ENCODE measurements at places on chromosomes 2 and 18.

- no peak for DNase-seq
Observed at GRCh38 chr2:186442885-186443284, 43.2 kb upstream of the ZC3H15 start.

DNA sequence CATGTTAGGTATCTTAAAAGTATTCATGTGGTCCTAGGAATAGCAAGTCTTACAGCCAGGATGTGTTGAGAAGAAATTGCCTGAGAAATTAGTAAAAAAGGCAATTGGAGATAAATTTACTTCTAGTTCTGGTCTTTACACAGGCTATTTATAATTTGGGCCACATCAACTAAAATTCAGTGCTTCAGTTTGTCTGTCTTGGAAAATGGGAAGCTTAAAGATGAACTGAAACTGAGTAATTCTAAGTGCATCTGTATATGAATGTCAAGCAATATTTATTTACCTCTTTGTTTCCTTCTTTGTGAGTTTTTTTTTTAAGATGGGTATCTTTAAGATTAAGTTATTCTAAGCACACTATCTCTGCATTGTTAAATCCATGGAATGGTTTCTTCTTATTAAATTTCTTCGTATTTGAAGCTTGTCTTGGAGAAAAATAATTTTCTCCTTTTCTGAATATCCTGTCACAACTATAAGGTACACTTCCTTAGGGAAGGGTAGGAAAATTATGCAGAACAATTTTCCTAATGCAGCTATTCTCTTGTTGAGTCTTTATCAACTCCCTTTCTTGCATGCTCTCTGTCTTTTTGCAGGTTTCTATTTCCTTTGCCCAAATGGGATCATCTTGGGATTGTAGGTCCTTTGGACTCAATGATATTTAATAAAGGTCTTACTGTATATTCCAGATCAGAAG lies 39.7 kb upstream of the MMADHC start:
- no peak for DNase-seq

- no peak for DNase-seq
Observed at GRCh38 chr2:240219208-240219890, 78.9 kb upstream of the OTOS start.

DNA sequence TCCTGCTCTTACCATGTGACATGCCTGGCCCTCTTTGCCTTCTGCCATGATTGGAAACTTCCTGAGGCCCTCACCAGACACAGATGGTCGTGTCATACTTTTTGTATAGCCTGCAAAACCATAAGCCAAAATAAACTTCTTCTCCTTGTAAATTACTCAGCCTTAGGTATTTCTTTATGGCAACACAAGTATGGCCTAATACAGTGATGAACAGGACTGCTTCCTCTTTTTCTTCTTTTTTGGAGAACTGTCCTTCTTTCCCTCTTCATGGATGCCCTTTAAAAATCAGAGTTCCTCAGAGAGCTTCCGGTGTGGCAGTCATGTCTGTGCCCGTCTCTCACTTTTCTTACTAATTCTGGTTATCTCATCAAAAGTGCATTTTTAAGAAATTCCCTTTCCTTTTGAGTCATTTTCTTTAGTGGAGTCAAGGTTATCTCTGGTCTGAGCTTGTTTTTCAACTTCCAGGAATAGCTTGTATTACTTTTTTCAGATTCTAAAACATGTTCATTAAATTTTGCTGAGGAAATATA lies 9.2 kb upstream of the IL1A start:
- DNase-seq: no peak

DNA sequence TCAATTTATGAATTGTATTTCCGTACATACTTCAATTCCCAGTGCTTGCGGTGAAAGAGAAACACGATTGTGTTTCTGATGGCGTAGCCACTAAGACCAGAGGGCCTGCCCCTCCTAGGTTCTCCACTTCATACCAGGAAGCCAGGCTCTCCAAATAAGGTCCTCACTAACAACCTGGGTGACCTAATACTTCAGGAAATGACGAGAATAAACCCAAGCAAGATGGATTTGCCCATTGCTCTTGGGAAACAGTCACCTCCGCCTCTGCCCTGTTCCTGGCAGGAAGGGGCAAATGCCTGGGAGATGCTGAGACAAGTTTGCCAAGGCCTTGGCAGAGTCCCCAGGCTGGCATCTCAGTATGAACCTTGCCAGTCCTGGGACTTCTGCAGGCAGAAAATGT lies 41.8 kb downstream of the TTC32 start:
- DNase-seq: no peak

DNA sequence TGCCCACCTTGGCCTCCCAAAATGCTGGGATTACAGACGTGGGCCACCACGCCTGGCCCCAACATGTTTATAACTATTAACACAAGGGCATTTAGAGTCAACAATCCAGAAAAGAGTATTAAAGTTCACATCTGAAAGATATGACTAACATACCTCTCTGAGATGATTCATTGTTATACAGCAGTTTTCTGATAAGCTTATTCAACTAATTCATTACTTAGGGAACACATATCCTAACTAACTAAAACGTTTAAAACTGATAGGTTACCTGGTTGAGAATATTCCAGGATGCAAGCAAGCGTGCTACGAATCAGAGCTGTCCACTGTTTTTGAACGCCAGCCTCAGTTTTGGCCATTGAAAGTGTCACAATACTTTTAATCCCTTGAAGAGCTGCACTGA lies 34.0 kb upstream of the STRN start:
- DNase-seq: no peak

DNA sequence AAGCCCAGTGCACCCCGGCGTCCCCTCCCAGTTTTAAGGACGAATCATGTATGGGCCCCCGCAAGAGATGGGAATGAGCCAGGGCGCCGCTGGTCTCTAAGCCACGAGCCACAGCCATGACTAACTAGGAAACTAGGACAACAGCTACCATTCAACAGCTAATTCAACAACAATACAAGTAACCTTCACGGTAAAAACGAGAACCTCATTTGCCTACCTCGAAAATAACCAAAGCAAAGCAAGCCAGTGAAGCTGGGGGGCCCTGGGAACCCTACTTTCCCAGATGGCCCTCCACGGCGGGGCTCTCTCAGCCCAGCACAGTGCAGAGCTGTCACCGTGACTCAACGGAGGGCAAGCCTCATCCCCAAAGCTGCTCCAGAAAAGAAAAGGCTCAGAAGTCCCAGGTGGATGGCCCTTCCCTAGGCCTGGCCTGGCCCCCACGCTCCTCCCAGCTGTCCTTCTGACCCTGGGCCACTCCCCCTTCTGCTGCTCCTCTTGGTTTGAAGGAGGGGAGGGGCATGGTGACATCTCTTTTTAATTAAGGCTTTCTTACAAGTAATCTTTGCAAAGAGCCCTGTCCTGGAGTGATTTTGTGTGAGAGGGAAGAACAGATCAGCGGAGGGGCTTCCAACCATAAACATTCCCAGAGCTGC lies 126.3 kb downstream of the HDAC4 start:
- DNase-seq: no peak

DNA sequence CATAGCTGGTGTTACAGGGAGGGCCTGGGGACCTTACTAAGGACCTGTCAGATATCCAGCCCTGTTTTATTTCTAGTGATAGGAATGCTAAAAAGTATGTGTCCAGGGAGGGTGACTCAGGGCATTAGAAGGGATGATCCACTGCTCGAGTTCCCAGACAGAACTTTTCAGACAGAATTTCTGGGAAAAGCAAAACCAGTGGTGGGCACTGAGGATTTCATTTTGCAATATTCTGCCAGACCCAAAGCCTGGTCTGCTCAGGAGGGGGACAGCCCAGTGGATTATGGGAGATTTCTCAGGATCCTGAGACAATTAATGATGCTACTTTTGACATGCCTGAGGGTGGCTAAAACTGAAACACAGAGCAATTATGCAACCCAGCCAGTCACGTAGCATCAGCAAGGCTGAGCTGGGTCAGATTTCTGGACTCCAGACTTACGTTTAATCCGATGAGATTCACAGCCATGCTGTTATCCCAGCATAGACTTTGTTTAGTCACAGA lies 4.7 kb upstream of the KCNE4 start:
- peak; percentile 70 for DNase-seq

DNA sequence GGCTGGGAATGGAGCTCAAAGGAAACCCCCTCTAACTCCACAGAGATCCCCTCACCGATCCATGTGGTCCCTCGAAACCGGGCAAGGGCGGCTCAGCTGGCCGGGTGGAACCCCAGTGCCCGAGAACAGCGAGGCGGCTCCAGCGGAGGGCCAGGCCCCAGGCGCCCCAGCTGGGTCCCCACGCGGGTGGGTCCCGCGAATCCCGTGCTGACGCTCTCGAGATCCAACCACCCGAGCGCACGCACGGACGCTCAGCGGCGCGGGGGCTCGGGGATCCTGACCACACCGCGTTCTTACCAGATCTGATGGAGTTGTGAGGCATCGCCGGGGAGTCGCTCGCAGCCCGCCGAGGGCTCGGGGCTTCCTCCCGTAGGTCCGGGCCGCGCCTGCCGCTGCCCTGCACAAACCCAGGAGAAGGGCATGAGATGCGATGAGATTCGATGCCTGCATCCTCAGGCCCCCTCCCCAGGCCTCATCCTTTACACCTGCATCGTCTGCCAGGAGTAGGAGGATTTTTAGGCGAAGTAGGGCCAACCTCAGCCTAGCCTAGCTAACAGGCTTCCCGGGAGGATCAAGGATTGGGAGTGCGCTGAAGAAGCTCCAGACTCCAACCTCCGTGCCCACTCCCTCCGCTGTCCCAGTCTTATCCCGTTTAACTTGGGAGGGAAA lies 514 bp downstream of the PAX8 start:
- no peak for DNase-seq

DNA sequence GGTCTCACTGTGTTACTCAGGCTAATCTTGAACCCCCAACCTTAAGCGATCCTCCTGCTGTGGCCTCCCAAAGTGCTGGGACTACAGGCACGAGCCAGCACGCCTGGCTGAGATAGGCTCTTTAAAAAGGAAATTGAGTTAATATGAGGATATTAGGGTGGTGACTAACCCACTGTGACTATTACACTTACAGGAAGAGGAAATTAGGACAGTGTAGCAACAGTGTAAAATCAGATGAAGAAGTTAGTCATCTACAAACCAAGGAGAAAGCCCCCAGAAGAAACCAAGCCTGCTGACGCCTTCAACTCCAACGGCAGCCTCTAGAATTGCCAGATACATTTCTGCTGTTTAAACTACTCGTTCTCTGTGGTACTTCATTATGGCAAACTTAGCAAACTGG lies 711.9 kb downstream of the SUCLG1 start:
- DNase-seq: no peak

Data from fibroblast of skin of left biceps (primary cell).